ENCODE measurements at places on chromosomes 6 and 20. TPM values are rescaled to one million over a fixed set of nuclear protein-coding genes. Genes with fewer than 3 reads are reported as not detected.

GRCh38 chr6:33547499-33547898 lies 32.6 kb downstream of the BAK1 start:
- DNase-seq: no peak
- no peaks in the 10 kb centered on the region for H3K36me3 ChIP-seq
- no peaks in the 10 kb centered on the region for H3K4me1 ChIP-seq
- H3K27ac ChIP-seq: no peak overlapping the region
- no peaks in the 10 kb centered on the region for H3K27me3 ChIP-seq

Gene HCK
- 10.1 TPM for polyA plus RNA-seq

DNA sequence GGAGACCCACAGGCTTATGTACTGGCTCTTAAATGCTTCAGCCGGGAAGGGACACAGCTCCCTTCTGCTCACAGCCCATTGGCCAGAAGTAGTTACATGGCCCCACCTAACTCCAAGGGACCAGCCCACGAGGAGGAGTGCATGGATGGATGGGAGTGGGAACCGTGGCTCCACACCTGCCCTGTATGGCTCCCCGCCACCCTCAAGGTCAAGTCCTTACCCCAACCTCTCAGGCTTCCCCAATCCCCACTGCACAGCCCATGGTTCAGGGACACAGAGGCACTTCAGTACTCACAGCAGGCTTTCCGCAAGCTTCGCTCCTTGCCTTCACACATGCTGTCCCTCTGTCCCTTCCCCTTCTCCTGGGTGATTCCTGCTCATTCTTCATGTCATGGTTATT lies 137.9 kb upstream of the KCNG1 start:
- H3K4me3 ChIP-seq: no peak overlapping the region
- DNase-seq: no peak

Gene ZNF343
- 3.2 TPM for polyA plus RNA-seq

GRCh38 chr6:10514049-10514780 lies 6.9 kb upstream of the GCNT2 start:
- H3K4me1 ChIP-seq: peaks cover 4% of the 10 kb centered on the region
- H3K36me3 ChIP-seq: no peaks in the 10 kb centered on the region
- H3K4me3 ChIP-seq: no peak overlapping the region
- no peaks in the 10 kb centered on the region for H3K27me3 ChIP-seq
- no peak for DNase-seq

DNA sequence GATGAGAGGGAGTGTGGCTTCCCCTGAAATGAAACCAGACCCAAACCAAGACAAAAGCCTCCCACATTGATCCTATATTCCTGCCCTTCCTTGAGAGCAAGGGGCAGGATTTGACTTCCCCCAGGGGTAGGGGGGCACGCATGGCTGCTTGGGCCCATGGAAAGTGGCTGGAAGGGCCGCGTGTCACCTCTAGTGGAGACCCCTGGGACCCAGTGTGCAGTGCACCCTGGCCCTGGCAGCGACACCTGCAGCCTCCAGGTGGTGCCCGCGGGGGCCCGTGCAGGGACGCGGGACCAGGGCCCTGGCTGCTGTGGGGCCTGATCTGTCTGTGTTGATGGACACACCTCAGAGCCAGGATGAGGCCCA lies 18.0 kb upstream of the SLCO4A1 start:
- H3K36me3 ChIP-seq: no peaks in the 10 kb centered on the region
- peak; percentile 69 for DNase-seq
- H3K27ac ChIP-seq: peak overlapping the region; percentile 100
- no peak overlapping the region for H3K4me3 ChIP-seq

All from small intestine (tissue), 16 donors.